ENCODE measurements at places on chromosomes 6 and 20. TPM values are rescaled to one million over a fixed set of nuclear protein-coding genes. Genes with fewer than 3 reads are reported as not detected.

The SRMS gene
- 0.38 TPM for total RNA-seq

The TPD52L1 gene
- total RNA-seq: 69.1 TPM

The DEFB132 gene
- not detected for total RNA-seq

The PNLDC1 gene
- total RNA-seq: not detected

The C20orf204 gene
- total RNA-seq: 2.4 TPM

The ZC3H12D gene
- total RNA-seq: 3.7 TPM

The C6orf132 gene
- 42.7 TPM for total RNA-seq

The GPX5 gene
- total RNA-seq: not detected

GRCh38 chr6:32785781-32786533 is 22.6 kb upstream of the HLA-DQB2 start:
- H3K4me1 ChIP-seq: no peaks in the 10 kb centered on the region
- no peaks in the 10 kb centered on the region for H3K36me3 ChIP-seq

- DNase-seq: no peak
- no peaks in the 10 kb centered on the region for H3K4me1 ChIP-seq
- no peaks in the 10 kb centered on the region for H3K27me3 ChIP-seq
Observed at GRCh38 chr6:138986578-138986977, 1.5 kb downstream of the REPS1 start.

GRCh38 chr6:110322151-110322873 is 35.8 kb downstream of the METTL24 start:
- no peak overlapping the region for H3K27ac ChIP-seq
- no peak for DNase-seq
- H3K36me3 ChIP-seq: no peaks in the 10 kb centered on the region
- no peak overlapping the region for H3K4me3 ChIP-seq
- peaks cover 9% of the 10 kb centered on the region for H3K4me1 ChIP-seq
- no peaks in the 10 kb centered on the region for H3K27me3 ChIP-seq

GRCh38 chr20:47055699-47056369 is 161.2 kb downstream of the EYA2 start:
- no peaks in the 10 kb centered on the region for H3K36me3 ChIP-seq
- no peak overlapping the region for H3K4me3 ChIP-seq
- DNase-seq: no peak
- no peak overlapping the region for H3K27ac ChIP-seq
- H3K4me1 ChIP-seq: no peaks in the 10 kb centered on the region
- no peaks in the 10 kb centered on the region for H3K27me3 ChIP-seq

GRCh38 chr20:51447097-51447764 is 95.3 kb downstream of the NFATC2 start:
- DNase-seq: peak; percentile 89
- H3K4me3 ChIP-seq: no peak overlapping the region

DNA sequence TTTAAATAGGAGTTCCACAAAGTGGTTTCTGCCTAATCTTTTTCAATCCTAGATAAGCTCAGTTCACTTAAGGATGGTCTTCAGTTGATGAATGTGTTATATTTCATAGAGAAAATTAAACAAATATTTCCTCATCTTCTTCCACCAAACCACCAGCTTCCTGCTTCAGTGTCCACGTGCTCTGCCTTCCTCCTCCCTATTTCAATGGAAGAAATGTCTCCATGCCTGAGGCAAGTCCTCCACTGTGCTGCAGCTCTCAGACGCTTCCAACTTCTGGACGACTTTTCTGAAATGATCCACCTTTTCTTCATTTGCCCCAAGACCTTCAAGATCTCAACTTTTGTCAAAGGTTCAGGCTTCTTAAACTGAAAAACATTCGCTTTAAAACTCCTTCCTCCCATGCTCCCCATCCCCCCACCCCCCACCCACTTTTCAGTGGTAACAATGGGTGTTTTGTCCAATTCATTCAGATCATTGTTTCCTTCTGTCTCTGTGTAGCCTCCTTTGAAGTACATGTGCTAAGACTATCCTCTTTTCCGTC is 25.3 kb upstream of the FABP7 start:
- H3K36me3 ChIP-seq: no peaks in the 10 kb centered on the region
- H3K4me1 ChIP-seq: no peaks in the 10 kb centered on the region
- no peak overlapping the region for H3K4me3 ChIP-seq
- H3K27me3 ChIP-seq: no peaks in the 10 kb centered on the region

GRCh38 chr6:40083141-40083920 is 149.1 kb upstream of the MOCS1 start:
- H3K4me1 ChIP-seq: no peaks in the 10 kb centered on the region
- H3K27me3 ChIP-seq: no peaks in the 10 kb centered on the region
- no peak for DNase-seq
- no peak overlapping the region for H3K27ac ChIP-seq
- H3K4me3 ChIP-seq: no peak overlapping the region

DNA sequence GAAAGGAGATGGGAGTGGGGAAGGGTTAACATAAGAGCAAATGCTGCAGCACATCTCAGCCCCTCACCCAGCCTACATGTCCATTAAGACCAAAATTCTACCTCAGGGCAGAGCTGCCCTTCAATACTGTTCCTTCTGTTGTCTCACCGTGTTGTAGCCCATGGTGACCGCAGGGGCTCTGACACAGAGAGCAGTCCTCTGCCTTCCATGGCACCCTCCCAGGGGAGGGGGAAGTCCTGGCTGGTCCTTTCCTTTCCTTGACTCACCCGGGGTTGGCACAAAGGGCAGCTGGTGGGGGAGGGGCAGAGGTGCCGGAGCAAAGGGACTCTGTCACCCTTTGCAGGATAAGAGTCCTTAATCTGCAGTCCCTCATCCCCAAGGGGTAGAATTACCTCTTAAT is 15.2 kb downstream of the NKX2-2 start:
- no peaks in the 10 kb centered on the region for H3K36me3 ChIP-seq
- H3K4me3 ChIP-seq: no peak overlapping the region
- no peak for DNase-seq
- H3K27ac ChIP-seq: no peak overlapping the region

- H3K27me3 ChIP-seq: no peaks in the 10 kb centered on the region
- H3K36me3 ChIP-seq: no peaks in the 10 kb centered on the region
- no peak overlapping the region for H3K27ac ChIP-seq
- no peak overlapping the region for H3K4me3 ChIP-seq
- no peaks in the 10 kb centered on the region for H3K4me1 ChIP-seq
Observed at GRCh38 chr6:20746805-20747558, 212.7 kb downstream of the CDKAL1 start.

GRCh38 chr6:80439721-80440470 is 333.4 kb downstream of the BCKDHB start:
- H3K36me3 ChIP-seq: no peaks in the 10 kb centered on the region
- no peak for DNase-seq
- H3K27ac ChIP-seq: no peak overlapping the region
- no peak overlapping the region for H3K4me3 ChIP-seq

DNA sequence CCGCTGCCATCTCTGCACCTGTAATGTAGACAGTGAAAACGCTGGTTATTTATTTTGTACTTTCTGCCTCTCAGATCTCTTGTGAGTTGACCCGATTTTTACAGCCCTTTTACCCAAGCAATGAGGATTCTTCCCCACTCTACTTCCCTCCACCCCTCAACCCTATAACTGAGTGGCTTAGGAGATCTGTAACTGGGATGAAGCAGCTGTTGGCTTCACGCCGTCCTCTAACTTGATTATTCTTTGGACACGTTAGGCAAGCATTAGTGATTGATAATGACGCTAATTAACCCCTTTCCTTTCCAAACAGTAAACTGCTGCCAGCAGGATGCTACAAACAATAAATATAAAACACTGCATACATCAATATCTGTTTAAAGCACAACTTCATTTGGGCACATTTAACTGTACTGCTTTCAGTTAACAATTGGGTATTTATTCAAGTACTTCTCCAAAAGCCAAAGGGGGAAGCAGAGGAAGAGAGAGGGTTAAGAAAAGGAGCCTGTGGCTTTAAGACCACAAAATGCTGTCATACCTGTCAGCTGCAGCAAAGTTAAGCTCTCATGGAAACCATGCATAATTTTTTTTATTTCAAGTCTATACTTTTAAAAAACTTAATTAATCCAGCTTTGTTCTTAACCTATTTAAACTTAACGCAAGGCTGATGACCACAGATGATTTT is 21.2 kb downstream of the TFAP2A start:
- H3K36me3 ChIP-seq: no peaks in the 10 kb centered on the region
- peaks cover 71% of the 10 kb centered on the region for H3K27me3 ChIP-seq
- no peak for DNase-seq
- no peaks in the 10 kb centered on the region for H3K4me1 ChIP-seq
- no peak overlapping the region for H3K27ac ChIP-seq

DNA sequence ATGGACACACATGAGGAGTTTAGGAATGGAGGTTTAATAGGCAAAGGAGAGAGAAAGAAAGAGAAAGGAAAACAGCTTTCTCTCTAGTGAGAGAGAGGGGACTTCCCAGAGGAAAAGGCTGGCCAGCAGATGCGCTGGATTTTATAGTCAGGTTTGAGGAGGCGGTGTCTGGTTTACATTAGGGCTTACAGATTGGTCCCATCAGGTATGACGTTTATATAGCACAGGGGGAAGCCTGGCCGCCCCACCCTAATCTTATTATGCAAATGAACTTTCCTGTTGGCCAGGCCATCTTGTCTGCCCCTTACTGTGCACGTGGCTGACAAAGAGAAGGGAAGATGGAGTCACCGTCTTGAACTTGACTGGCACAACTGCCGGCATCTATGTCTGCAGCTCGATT is 86.6 kb upstream of the QKI start:
- no peak overlapping the region for H3K27ac ChIP-seq
- H3K27me3 ChIP-seq: no peaks in the 10 kb centered on the region
- H3K4me1 ChIP-seq: peaks cover under 1% of the 10 kb centered on the region
- no peak overlapping the region for H3K4me3 ChIP-seq

DNA sequence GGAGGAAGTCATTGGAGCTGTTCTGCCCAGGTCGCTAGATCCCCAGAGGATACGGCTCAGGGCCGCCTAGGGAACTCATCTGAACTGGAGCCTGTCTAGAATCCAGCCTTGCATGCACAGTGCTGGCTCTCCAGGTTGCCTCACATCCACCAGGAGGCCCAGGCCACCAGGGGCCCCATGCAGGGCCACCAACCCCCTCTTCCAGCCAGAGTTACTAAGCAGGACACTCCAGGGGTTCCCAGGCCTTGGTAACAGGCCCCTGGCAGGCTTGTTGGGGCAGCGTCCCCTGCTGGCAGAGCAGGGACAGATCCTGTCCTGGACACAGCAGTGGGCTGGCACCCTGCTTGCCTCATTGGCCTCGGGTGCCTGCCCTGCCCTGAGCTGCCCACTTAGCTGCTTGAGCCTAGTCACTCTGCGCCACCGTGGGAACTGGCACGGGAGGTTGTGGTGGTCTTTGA is 35.3 kb downstream of the EFCAB8 start:
- H3K27me3 ChIP-seq: no peaks in the 10 kb centered on the region
- no peaks in the 10 kb centered on the region for H3K4me1 ChIP-seq
- no peak overlapping the region for H3K4me3 ChIP-seq
- DNase-seq: no peak

GRCh38 chr6:13015379-13015681 is 298.8 kb downstream of the PHACTR1 start:
- H3K4me3 ChIP-seq: no peak overlapping the region
- no peak overlapping the region for H3K27ac ChIP-seq
- H3K4me1 ChIP-seq: no peaks in the 10 kb centered on the region
- no peak for DNase-seq
- no peaks in the 10 kb centered on the region for H3K36me3 ChIP-seq

GRCh38 chr20:24086121-24086520 is 97.5 kb upstream of the GGTLC1 start:
- H3K27ac ChIP-seq: no peak overlapping the region
- no peaks in the 10 kb centered on the region for H3K36me3 ChIP-seq
- no peaks in the 10 kb centered on the region for H3K27me3 ChIP-seq
- no peak overlapping the region for H3K4me3 ChIP-seq

GRCh38 chr6:16559071-16559470 is 202.2 kb downstream of the ATXN1 start:
- H3K4me1 ChIP-seq: no peaks in the 10 kb centered on the region
- H3K27ac ChIP-seq: no peak overlapping the region
- no peak for DNase-seq
- no peaks in the 10 kb centered on the region for H3K36me3 ChIP-seq
- no peak overlapping the region for H3K4me3 ChIP-seq

DNA sequence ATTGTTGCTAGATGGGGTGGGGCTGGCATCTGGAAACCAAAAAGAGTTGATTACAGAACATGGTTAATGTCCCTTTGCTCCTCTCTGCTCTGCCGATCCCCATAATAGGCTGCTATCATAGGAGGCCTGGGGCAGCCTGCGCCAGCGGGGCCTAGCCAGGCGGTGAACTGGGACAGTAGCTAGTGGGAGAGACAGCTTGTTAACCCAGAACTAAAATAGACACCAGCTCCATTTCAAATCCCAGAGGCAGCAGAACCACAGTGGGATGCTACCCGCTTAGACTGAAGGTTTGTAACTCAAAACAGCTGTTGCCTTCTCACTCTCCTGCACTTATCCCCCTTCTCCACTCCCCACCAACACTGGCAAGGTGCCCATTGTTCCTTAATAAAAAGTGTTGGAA is 98.5 kb downstream of the SSR1 start:
- no peaks in the 10 kb centered on the region for H3K27me3 ChIP-seq
- no peak for DNase-seq
- H3K36me3 ChIP-seq: peaks cover 30% of the 10 kb centered on the region
- no peak overlapping the region for H3K4me3 ChIP-seq
- H3K27ac ChIP-seq: no peak overlapping the region
- H3K4me1 ChIP-seq: peaks cover 39% of the 10 kb centered on the region

DNA sequence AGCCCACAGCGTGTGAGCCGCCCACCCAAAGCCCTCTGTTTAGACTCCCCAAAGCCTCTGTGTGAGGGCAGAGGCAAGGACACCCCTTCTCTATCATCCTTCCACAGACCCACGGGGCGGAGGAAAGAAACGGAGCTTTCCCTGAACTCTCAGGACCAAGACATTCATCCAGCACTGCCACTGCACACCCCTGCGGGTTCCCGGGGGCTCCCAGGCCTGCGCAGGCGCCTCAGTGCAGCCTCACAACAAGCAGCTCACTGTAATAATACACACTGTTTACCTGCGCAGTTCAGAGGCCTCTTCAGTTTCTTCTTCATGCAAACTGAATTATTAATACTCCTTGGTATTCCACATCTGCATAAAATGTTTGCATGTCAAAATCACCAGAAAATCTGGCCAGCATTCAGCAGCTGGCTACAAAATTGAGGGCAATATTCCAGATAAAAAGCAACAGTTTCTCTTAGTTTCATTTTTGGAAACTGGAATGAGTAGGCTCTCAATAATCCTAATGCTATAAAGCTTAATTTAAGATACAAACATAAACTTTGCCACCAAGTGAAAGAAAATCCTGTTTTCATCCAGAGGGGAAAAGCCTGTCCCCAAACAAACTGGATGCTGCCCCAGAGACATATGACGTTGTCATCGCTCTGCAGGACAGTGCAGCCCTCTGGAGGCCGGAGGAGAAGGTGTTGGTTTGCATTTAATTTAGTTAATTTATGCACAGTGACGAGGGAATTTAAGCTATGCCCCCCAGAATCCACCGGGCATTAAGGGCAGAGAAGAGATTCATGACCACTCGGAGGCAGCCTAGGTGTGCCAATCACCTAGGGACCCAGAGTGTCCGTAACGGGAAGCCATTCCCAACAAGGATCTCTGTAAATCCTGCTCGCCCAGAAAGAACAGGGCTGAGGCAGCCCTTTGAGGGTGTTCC is 45.3 kb downstream of the NINL start:
- H3K4me3 ChIP-seq: peak overlapping the region; percentile 57
- DNase-seq: peak; percentile 21
- H3K27me3 ChIP-seq: no peaks in the 10 kb centered on the region
